ENCODE measurements at places on chromosomes 2 and 18.

DNA sequence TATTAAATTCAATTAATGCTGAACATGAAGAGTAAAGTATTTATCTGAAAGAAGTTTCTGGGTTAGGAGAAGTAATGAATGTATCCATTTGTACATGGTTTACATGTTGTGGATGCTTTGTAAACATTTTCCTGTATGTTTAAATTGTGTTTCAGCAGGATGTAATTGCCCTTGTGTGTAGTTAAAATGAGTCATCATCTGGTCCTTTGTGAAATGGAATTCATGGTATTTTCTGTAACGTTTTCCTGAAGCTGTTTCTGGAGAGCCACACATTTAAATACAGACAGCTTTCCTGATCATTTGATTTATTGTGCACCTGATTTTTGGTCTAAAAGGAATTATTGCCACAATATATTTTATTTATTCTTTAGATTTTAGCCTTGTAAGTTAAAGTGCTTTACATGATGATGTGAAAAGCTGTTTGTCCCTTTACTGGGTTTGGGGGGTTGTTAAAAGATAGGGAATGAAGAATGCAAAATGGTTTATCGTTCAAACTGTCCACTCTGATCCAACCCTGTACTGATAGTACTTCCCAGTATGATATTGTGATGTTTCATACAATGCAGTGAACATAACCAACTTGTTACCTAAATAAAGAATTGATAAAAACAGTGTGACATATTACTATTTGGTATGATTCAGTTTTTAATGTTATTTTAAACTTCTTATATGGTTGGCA lies 41.7 kb upstream of the SLC3A1 start:
- DNase-seq = peak; percentile 77

DNA sequence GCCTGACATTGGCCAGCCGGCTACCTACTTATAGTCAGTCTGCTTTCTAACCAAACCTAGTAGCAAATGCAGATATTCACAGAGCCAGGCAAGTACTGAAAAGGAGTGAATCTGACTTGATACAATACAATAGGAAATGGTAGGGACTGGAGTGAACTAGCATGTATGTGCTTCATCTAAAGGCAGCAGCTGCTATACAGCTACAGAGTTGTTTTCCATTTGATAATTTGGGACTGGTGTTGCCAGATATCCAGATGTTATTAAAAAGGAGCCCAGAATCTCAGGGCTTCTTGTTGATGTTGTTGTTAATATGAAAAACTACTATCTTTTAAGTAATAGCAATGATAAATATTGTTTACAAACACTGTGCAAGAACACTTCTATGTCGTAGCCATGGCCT lies 159.4 kb downstream of the BABAM2 start:
- DNase-seq = no peak

- peak; percentile 88 for DNase-seq
These were observed 16.2 kb upstream of the MAPRE2 start for GRCh38 chr18:35024965-35025364.

- peak; percentile 78 for DNase-seq
These were observed 37.0 kb upstream of the GRHL1 start for GRCh38 chr2:9914384-9915065.

DNA sequence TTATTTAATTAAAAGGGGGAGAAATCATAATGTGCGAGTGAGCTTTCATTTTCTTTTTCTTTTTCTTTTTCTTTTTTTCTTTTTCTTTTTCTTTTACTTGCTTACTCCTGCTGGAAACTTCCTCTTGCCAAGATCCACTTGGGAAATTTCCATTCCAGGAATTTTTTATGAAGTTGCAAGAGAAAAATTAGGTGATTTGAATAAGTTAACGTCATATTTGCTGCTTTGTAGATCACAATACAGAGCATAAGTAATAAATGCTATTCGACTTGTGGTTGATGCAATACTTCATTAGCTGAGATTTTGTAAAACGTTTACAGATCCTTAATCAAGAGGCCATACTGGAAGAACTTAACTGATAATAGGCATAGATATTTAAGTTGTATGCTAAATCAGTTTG lies 354.7 kb upstream of the SMIM21 start:
- no peak for DNase-seq

DNA sequence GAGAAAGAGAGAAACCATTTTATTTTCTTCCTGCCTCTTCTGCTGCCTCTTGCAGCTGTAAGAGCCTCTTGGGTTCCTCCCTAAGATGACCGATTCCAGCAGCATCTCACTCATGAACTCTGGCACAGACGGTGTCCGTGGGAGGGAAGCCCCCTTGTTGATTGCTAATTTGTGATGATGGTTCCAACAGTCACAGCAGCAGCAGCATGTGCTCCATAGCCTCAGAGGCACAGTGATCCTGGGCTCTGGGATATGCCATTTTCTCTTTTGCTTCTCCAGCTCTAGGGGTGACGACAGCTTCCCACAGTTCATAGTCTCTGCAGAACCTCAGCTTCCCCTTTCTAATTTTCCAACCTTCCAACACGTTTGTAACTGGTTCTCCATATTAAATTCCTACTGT lies 324.2 kb upstream of the HS6ST1 start:
- no peak for DNase-seq

- DNase-seq = no peak
These were observed 237.8 kb downstream of the PLCL1 start for GRCh38 chr2:198042189-198042588.

GRCh38 chr18:7456376-7456775 lies 110.7 kb upstream of the PTPRM start:
- DNase-seq = peak; percentile 6

DNA sequence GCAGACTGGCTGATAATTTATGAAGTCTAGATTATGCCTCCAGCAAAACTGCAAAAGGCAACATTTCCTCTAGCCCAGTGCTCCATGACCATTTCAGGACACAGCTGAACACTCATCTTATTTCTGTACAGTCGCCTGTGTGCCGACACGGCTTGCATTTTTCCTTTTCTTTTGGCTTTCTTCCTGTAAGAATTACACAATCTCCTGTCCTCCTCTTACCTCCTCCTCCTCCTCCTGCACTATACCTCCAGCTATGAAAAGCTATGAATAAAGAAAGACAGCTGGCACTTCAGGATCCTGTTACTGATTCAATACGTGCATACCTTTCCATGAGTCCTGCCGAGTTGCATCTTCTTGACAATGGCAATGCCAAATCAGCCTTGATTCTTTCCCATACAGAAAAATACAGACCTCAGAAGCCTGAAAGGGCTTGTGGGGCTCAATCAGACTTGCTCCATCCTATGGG lies 32.2 kb upstream of the TRIB2 start:
- peak; percentile 79 for DNase-seq

DNA sequence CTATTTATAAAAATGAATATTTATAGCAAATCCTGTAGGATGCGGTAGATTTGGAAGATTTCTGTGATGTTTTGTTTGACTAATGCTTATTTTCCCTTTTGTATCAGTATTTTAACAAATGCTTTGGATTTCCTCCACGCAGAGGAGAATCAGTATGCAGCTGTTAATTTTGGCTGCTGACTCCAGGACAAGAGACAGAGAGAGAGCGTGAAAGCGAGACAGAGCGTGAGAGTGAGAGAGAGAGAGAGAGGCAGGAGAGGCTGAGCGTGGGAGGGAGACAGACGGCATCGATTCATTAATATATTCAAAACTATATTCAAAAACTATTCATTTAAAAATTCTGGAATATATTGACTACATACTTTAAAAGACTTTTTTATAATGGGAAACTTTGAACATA lies 62.5 kb downstream of the RRM2 start:
- DNase-seq = no peak

GRCh38 chr2:34161549-34161948 lies 562.5 kb upstream of the FAM98A start:
- peak; percentile 2 for DNase-seq

DNA sequence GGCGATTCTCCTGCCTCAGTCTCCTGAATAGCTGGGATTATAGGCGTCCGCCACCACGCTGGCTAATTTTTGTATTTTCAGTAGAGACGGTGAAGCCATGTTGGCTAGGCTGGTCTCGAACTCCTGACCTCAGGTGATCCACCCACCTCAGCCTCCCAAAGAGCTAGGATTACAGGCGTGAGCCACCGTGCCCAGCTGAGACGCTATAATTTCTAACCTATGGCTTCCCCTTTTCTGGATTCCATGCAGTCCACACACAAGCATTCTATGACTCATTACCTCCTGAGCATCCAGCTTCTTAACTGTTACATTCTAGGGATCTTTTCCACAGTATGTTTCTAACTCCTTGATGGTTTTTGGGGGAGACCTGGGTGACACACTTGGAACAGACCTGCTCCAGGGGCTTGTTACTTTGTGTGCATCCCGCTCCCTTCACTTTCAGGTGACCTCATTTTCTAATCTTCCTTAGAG lies 11.8 kb upstream of the KCMF1 start:
- DNase-seq = peak; percentile 84

- no peak for DNase-seq
These were observed 1323.2 kb upstream of the DDX18 start for GRCh38 chr2:116491292-116491691.

GRCh38 chr2:36696533-36696932 lies at the start of gene VIT:
VIT (plus strand) TSS chr2:36696707; CDS start chr2:36716371, 19,664 bp downstream.
- DNase-seq = no peak

GRCh38 chr18:49094979-49095632 lies 144.3 kb upstream of the SMAD7 start:
- peak; percentile 64 for DNase-seq

DNA sequence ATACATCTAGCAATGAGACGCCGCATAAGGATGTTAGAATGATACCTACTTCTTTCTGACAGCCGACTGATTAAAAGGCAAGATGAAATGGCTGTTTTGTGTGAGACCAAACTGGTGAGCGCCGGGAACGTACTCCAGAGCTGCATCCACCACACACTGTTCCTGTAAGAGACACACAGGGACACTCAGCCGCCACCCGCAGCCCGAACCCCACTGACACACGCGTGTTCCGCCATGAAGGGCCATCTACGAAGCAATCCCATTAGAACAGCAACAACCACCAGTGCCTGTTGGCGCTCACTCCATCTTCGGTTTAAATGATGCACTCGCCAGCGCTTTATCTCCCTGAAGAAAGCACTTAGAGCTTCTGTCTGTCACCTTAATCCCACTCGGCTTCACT lies 162.3 kb downstream of the LAMA1 start:
- no peak for DNase-seq

DNA sequence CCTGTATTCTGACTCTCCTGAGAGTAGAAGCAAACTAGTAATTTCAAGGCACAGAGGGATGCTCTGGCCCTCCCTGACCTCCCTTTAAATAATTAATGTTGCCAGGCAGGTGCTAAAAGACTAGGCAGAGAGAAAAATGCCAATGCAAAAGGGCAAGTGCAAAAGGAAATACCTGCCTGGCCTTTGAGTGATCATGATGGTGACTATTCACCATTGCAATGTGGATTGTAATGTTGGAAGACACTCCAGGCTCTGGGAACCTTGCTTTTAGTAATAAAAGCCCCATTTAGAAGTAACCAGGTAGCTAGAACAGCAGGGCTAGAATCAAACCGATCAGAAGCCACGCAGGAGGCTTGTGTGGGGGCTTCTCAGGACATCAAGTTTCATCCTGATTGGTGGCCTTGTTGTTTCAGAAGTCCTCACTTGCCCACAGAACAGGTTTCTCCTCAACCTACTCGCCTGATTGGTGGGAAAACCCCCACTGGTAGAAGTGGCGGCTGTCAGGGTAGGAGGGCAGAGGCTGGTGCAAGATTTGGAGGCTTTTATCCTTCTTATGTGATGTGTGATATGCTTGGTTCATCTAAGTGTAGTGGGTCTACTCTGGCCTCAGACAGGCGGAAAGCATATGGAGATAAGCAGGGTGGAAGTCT lies 16.0 kb upstream of the CHRNA1 start:
- no peak for DNase-seq

GRCh38 chr2:215149060-215149459 lies 10.6 kb upstream of the ABCA12 start:
- no peak for DNase-seq

DNA sequence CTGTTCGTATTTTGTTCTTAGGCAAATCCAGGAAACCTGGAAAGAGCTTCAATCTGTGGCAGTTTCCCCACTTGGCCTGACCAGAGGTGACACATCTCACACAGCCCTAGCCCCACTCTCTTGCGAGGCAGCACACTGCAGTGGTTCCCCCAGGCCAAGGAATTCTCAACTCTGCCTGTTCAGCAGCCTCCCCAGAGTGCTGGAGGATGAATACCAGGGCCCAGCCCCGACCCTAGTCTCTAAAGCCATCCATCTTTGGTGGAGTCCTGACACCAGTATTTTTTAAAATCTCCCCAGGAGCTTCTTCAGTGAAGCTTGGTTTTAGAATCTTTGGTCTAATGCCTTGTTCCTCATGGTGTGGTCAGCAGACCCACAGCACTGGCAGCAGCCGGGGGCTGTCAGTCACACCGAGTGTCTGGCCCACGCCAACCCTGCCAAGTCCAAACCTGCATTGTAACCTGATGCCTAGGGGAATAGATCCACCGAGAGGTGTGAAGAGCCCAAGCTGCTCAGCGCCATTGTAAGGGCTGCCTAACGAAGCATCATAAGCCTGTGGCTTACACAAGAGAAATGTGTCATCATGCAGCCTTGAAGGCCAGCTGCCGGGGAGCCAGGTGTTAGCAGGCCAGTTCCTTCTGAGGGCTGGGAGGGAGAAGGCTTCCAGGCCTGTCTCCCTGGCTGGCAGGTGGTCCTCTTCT lies 428.7 kb upstream of the ID2 start:
- DNase-seq = no peak

- DNase-seq = no peak
These were observed 368.7 kb downstream of the SLC4A3 start for GRCh38 chr2:219995991-219996765.

Measured in fibroblast of skin of abdomen (primary cell).